ENCODE measurements at places on chromosomes 11 and 22. TPM values are rescaled to one million over a fixed set of nuclear protein-coding genes. Genes with fewer than 3 reads are reported as not detected.
A peak's percentile ranks its signal among the peaks of the same experiment; 100 is the strongest.

OR52N4 gene
- not detected for total RNA-seq

PHF21B gene
- 1.3 TPM for total RNA-seq

DNA sequence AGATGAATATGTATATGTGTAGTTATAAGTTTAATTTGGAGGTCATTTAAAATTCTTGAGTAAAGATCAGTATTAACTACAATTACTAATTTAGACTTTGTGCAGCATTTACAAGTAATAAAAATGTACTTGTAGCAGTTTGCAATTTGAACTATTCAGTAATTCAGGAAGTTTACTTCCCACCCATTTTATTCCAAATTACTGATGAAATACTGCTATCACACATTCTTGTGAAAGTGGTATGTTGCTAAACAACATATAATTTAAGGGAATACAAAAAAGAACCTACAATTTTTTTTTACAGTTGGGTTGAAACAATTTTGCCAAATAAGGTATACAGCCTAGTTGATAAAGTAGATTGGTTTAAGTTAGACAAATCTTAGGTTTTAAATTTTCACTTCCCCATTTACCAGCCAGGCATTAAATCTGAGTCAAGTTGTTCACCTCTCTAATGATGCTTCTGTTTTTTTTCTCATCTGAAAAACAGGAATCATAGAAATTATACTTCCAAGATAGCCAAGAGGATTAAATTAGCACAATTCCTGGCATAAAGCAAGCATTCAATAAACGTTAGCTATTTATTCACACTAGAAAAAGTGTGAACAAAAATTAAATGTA lies 45.3 kb downstream of the ZBTB44 start:
- no peak for DNase-seq

GRCh38 chr22:29143941-29144785 lies 61.5 kb upstream of the EMID1 start:
- DNase-seq, result no peak

DNA sequence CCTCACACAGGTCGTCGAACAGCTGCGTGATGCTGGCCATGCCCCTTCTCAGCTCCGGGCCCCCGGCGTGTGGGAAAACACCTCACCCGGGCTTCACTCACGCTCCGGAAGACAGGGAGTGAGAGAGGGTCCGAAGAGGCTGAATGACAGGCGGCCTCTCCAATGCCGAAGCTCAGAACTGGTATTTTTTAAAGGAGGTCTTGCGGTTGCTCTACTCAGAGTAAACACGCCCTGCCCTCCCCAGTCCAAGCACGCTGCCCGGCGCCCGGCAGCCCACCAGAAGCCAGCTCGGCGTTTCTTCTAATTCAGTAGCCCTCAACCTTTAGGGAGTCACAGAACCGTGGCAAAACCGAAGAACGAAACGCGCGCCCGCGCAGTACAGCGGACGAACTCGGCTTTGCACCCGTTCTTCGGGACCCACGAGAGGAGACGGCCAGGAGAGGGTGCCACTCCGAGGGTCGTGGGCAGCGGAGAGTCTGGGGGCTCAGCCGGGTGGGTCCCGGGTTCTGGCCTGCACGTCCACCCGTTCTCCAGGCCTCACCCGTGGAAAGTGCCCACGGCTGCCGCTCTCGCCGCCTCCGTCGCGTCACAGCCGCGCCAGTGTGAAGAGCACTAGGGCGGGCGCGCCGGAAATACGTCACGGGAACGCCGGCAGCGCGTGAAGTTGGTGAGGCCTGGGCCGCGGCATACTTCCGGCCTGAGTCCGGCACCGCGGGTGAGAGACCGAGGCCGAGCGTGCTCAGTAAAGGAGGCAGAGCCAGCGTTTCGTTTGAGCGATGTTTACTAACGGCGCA lies at the start of gene TUBGCP6:
TSS of gene TUBGCP6 (minus strand) at position 604 of the 794 bp plus-strand sequence. CDS start at position 40, 564 bp downstream.
- peak; percentile 93 for DNase-seq

GRCh38 chr22:42758931-42759629 lies 38.4 kb upstream of the A4GALT start:
- DNase-seq, result no peak

- DNase-seq, result peak; percentile 21
Measured at GRCh38 chr11:119671561-119672015, 57.4 kb downstream of the NECTIN1 start.

DNA sequence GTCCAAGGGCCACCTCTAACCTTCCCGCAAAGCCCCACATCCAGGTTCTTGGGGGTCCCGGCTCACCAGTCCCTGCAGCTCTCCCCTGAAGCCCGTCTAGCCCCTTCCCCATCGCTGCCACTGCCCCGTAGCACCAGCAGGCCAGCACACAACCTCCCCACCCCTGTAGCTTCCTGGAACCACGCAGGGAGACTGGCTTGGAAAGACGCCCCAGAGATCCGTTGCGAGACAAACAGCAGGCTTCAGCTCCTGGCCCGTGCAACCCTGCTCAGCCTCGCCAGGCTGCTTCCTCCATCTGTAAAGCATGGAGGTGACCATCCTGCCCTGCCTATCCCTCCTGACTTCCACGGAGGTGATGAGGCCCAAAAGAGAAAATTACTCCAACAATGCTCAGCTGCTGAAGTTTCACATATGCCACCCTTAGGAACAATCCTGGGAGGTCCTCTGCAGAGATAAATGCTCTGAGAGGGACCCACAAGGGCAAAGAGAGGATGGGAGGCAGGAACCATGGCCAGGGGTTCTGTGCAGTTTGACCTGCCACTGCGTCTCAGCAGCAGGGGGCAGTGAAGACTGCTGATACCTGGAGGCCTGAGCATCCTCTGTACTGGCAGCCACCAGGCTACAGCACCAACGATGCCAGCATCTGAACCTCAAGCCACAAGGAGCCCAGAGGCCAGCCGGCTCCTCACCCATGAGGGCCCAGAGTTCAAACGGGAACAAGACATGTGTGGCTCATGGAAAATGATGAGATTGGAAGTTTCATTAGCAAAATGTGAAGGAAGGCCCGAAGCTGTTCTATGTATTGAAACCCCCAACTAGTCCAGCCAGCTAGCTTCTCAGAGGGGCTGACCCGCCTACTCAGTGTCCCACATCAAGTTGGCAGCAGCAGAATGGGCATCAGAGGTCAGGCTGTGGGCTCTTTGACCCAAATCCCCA lies 16.1 kb downstream of the DGCR2 start:
- DNase-seq, result peak; percentile 66

DNA sequence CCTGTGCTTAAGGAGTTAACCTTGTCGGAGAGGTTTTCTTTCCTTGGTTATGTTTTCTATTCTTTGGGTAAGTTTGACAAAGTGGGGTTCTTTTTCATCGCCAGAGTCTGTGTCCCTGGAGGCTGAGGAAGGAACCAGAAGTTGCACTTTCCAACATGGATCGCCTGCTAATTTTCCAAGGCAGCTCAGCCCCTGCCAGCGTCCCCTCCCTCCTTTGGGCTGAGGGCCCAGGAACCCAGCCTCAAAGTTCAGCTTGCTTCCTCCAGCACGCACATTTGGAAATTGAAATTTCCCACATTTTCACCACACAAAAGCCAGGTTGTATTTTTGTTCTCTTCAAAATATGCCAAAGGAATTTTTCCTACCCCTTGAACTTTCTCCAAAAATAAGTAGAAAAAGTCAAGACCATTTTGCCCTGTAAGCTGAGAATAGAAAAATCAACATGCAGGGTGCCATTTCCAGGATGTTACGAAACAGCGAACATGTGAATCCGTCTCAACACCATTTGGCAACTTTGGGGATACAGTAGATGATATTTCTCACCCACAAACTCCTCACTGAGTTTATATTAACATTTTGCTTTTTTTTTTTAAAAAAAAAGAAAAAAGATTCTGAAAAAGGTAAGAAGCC lies 343.5 kb downstream of the TENM4 start:
- DNase-seq, result no peak

GRCh38 chr22:40206561-40206960 lies 28.8 kb downstream of the TNRC6B start:
- DNase-seq, result no peak

- DNase-seq, result no peak
Measured at GRCh38 chr11:4569075-4569474, 12.5 kb upstream of the OR52I2 start.

DNA sequence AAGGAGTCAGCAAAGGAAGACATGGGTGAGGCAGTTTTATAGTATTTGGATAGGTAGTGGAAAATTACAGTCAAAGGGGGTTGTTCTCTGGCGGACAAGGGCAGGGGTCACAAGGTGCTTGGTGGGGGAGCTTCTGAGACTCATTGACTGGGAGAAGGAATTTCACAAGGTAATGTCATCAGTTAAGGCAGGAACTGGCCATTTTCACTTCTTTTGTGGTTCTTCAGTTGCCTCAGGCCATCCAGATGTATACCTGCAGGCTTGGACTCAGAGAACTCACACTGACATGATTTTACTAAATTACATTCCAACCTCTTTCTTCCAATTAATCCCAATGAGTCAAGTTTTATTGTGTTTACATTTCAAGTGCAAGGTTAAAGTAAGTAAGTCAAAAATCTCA lies 240.5 kb upstream of the API5 start:
- DNase-seq, result no peak

- DNase-seq, result no peak
Measured at GRCh38 chr11:76329983-76330382, 50.9 kb downstream of the THAP12 start.

- no peak for DNase-seq
Measured at GRCh38 chr22:24006207-24006913, 1.1 kb upstream of the GSTT4 start.

Data from G401 (cell line).